ENCODE measurements at places on chromosomes 4 and X.
A peak's percentile ranks its signal among the peaks of the same experiment; 100 is the strongest.

GRCh38 chrX:104566681-104567501 is 892 bp downstream of the IL1RAPL2 start:
- DNase-seq = no peak

DNA sequence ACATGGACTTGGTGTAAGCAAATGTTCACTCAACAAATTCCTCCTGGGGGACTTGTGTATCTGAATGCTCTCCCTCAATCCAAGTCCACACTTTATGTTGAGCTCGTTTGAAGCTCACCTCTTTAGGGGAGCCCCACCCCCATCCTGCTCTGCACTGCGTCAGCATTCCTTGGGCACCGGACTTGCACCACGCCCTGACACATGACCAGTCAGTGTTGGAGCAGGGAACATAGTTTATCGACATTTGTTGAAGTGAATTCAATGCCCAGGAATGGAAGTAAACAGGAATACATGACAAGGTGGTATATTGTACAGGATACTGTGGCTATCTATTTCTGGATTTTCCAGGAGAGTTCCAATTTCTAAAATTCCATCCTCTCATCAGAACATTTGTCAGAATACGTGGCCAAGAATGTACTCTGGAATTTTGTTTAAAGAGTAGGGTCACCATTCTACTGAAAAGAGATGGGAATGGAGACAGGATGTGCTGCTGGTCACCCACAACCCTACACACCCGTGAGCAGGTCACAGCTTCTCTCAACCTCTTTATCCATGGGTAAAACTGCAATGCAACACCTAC is 60.0 kb upstream of the LNX1 start:
- no peak for DNase-seq

DNA sequence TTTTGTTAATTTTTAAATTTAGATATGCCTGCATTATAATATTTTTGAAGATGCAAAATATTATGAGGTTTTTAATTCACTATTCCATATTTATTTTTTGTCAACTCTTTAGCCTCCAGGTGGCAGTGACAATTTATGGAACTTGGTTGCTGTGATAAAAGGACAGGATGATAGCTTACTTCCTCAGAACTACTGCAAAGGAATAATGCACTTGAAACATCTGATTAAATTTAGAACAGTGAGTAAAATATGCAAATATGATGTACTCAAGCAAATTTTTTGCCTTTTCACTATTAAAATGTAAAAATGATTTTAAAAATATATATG is 45.1 kb downstream of the SPATA4 start:
- DNase-seq = no peak

- DNase-seq = no peak
These were observed 124.2 kb downstream of the NFKB1 start for GRCh38 chr4:102625232-102625930.

GRCh38 chr4:7154351-7154981 is 37.9 kb upstream of the SORCS2 start:
- DNase-seq = no peak

DNA sequence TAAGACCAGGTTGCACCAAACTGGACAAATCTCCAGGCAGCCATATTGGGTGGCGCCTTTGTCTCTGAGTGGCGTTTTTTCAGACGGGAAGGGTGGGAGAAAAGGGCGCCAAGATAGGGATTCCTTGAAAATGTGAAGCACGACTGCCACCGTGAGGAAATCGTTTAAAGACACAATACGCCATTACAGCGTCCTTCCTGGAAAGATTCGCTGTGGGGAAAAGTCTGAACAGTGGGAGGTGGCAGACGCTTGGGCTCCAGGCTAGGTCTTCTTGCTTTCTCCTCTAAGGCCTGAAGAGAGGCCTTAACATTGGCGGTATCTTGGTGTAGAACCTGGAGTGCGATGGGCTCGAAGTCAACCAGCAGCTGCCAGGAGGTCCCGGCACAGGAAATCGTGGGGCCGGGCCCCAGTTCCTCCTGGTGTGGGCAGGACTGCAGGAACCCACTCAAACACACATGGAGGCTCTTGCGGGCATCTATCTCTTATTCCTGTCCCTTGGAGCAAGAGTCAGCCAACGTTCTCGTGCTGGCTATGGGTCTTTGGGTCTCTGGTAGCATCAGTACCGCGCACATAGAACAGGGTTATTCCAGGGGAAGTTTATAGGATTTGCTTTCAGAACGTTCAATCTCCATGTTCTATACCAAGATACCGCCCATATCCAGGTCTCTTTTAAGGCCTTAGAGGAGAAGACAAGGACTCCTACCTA is 208.8 kb downstream of the OR13H1 start:
- no peak for DNase-seq

GRCh38 chrX:153687121-153688039 is at the start of gene SLC6A8:
Gene SLC6A8 (plus strand): TSS chrX:153687926. CDS start chrX:153688575, 649 bp downstream.
- DNase-seq = peak; percentile 25

GRCh38 chrX:35244796-35245508 is 302.4 kb downstream of the FAM47B start:
- no peak for DNase-seq

- no peak for DNase-seq
These were observed 194.3 kb upstream of the TENM3 start for GRCh38 chr4:182048871-182049270.

- DNase-seq = no peak
These were observed 84.9 kb downstream of the BCOR start for GRCh38 chrX:40012868-40013265.

DNA sequence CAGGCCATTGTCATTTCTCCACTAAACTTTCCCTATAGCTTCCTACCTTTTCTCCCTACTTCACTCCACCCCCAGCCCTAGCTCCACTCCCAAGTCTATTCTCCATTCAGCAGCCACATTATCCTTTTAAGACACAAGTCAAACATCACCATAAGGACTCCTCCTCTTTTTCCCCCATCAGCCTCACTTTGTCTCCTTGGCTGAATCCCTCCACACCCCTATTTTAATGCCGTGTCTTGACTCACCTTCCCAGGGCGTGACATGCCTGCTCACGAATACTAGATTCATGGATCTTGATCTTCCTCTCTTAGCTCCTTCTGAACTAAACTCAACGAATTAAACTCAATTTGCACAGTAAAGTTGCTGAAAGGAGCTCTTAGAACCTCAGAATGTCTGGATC is 281.9 kb downstream of the PTTG2 start:
- no peak for DNase-seq

GRCh38 chr4:183600189-183600685 is 58.7 kb downstream of the RWDD4 start:
- no peak for DNase-seq

GRCh38 chr4:58566260-58566659 is 1456.1 kb upstream of the IGFBP7 start:
- DNase-seq = no peak

- DNase-seq = no peak
These were observed 66.5 kb downstream of the AR start for GRCh38 chrX:67610282-67610681.

- no peak for DNase-seq
These were observed 144.1 kb downstream of the THOC2 start for GRCh38 chrX:123588723-123589122.

DNA sequence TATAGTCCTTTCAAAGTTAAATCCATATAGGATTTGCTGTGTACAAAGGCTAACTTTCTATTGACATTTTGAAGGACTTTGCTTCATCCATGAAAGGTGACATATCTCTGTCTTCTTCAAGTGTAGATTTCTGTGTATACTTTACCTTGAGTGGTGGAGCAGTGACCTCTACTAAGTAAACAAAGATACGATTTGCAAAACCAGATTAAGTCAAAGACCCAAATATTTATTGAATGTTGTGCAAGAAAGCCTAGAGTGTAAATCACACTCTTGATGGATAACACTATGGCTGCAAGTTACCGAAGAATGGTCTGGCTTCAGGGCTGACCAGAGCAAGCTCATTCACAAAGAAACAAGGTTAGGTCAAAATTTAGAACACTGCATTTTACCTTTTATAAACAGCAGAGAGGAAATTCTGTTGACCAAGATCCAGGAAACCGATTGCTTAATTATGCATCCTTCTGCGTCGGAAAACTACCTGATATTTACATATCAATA is 5.4 kb upstream of the FGG start:
- no peak for DNase-seq

GRCh38 chr4:174524242-174524641 is 2.0 kb upstream of the HPGD start:
- no peak for DNase-seq

GRCh38 chr4:93827272-93827947 is 1.1 kb upstream of the ATOH1 start:
- no peak for DNase-seq

GRCh38 chr4:6033381-6033780 is 15.2 kb upstream of the C4orf50 start:
- no peak for DNase-seq

DNA sequence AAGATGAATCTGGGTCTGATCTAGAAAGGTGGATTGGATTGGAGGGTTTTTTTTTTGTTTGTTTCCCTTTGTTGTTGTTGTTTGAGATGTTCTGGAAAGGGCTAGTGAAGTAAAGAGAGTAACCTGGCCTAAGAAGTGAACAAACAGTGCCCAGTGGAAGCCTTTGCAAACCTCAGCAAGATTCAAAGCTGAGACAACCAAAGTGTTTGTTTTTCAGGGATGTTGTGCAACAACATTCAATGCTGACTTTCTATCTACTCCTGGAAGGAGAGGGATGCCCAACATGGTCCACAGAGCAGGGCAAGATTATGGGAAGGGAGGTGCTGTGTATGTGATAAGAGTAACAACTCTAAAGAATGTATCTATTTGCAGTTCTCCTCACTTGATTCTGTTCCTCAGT is 11.3 kb downstream of the BEX1 start:
- no peak for DNase-seq

- DNase-seq = no peak
These were observed 63.9 kb upstream of the FAT1 start for GRCh38 chr4:186787536-186787935.

DNA sequence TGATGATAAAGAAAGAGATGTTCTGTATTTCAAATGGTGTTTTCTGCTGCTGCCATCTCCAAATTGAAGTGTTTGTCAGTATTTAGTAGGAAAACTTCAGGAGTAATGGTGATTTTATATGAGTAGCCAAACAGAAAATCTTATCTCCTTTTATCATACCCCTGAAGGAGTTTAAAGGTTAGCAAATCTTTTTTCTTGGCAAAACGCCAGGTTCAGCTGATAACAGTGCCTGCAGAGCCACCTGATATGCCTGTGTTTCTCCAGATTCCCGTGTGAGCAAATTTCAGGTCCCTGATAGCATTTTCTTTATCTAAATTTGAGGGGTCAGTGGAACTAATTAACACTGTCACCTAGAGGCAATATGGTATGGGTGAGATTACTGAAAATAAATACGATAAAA is 65.8 kb upstream of the ETNPPL start:
- DNase-seq = no peak

GRCh38 chr4:143771269-143771668 is 70.8 kb upstream of the FREM3 start:
- no peak for DNase-seq

DNA sequence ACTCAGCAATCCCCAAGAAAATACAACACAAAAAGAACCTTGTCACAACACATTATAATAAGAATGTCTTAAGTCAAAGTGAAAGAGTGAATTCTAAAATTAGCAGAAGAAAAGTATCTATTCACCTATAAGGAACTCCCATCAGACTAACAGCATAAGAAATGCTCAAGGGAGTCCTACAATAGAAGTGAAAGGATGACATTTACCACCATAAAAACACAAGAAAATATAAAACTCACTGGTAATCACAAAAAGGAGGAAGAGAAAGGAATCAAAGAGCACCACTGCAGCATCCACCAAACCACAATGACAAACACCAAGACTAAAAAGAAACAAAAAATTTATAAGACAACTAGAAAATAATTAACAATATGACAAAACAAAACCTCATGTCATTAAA is 257.0 kb upstream of the AGTR2 start:
- no peak for DNase-seq

GRCh38 chr4:78692822-78693170 is 83.4 kb upstream of the BMP2K start:
- DNase-seq = no peak
